ENCODE measurements at places on chromosomes 12 and 14. TPM values are rescaled to one million over a fixed set of nuclear protein-coding genes. Genes with fewer than 3 reads are reported as not detected.

OR6C2 gene
- total RNA-seq: not detected

HVCN1 gene
- 2.6 TPM for total RNA-seq

BEGAIN gene
- total RNA-seq: not detected

BICDL1 gene
- not detected for total RNA-seq

IKBIP gene
- total RNA-seq: 47.1 TPM

KLRD1 gene
- total RNA-seq: not detected

LRP1-AS gene
- not detected for total RNA-seq

SIX6 gene
- total RNA-seq: 0.16 TPM

B4GALNT3 gene
- total RNA-seq: 0.32 TPM

PLEK2 gene
- total RNA-seq: 2.6 TPM

KCNC2 gene
- total RNA-seq: not detected

OR4E2 gene
- not detected for total RNA-seq

TSPAN11 gene
- total RNA-seq: 0.36 TPM

PTPN6 gene
- 0.61 TPM for total RNA-seq

RGS6 gene
- not detected for total RNA-seq
